Tongue (tissue), 3 donors: ENCODE measurements at places on chromosomes 5 and 9. TPM values are rescaled to one million over a fixed set of nuclear protein-coding genes. Genes with fewer than 3 reads are reported as not detected.

The PDCD1LG2 gene
- total RNA-seq, result 1.6 TPM

The HMMR gene
- 17.7 TPM for total RNA-seq

The ZDHHC21 gene
- 32.1 TPM for total RNA-seq

The PCDHB2 gene
- total RNA-seq, result 4.4 TPM

The ZBTB34 gene
- 17.6 TPM for total RNA-seq

The HTR4 gene
- total RNA-seq, result not detected

The MARCHF11 gene
- total RNA-seq, result not detected

The KCNIP1 gene
- 4.2 TPM for total RNA-seq

The SLC27A6 gene
- total RNA-seq, result 11.2 TPM

The ANGPTL2 gene
- total RNA-seq, result 78.1 TPM

The KCTD16 gene
- total RNA-seq, result 0.10 TPM

The SH3GL2 gene
- total RNA-seq, result 0.21 TPM

The SLC6A3 gene
- total RNA-seq, result 0.10 TPM

The SPATA31C1 gene
- total RNA-seq, result 0.21 TPM

The FREM1 gene
- 18.2 TPM for total RNA-seq

The PHF24 gene
- total RNA-seq, result 0.31 TPM

The PCDHA9 gene
- total RNA-seq, result 0.10 TPM

The OBP2B gene
- total RNA-seq, result not detected

The CCL27 gene
- not detected for total RNA-seq

The OMD gene
- total RNA-seq, result 18.0 TPM

The EMB gene
- total RNA-seq, result 7.9 TPM

The IL13 gene
- not detected for total RNA-seq

The GRPEL2 gene
- 19.6 TPM for total RNA-seq

The WDR70 gene
- 48.6 TPM for total RNA-seq

The DRD1 gene
- 0.21 TPM for total RNA-seq

The MCTP1 gene
- 41.4 TPM for total RNA-seq

The PCDHB11 gene
- total RNA-seq, result 5.9 TPM

The FOXD4L6 gene
- not detected for total RNA-seq

The PALM2AKAP2 gene
- 64.8 TPM for total RNA-seq

The ELAVL2 gene
- total RNA-seq, result 1.8 TPM

The C9orf72 gene
- total RNA-seq, result 27.6 TPM

The HDAC3 gene
- total RNA-seq, result 33.2 TPM

The F2RL1 gene
- 2.3 TPM for total RNA-seq

The SPATA6L gene
- 4.2 TPM for total RNA-seq

The ANKRD33B gene
- total RNA-seq, result 8.1 TPM

The CTNND2 gene
- total RNA-seq, result 2.4 TPM

The PHYHD1 gene
- 26.0 TPM for total RNA-seq

The FOXD4L3 gene
- not detected for total RNA-seq

The F2RL2 gene
- 9.8 TPM for total RNA-seq

The CAVIN4 gene
- 392 TPM for total RNA-seq

The ZNF782 gene
- total RNA-seq, result 10.1 TPM

The TMOD1 gene
- 103 TPM for total RNA-seq

The LCNL1 gene
- total RNA-seq, result 0.31 TPM

The SIT1 gene
- total RNA-seq, result not detected

The GBGT1 gene
- 5.1 TPM for total RNA-seq

The POLR3G gene
- total RNA-seq, result 1.5 TPM

The FAM78A gene
- total RNA-seq, result 16.7 TPM

The KCNV2 gene
- total RNA-seq, result not detected

The MCIDAS gene
- total RNA-seq, result not detected

The GKAP1 gene
- total RNA-seq, result 14.9 TPM

The MARCOL gene
- not detected for total RNA-seq

The LECT2 gene
- total RNA-seq, result not detected

The PCDHA3 gene
- total RNA-seq, result 0.10 TPM

The PCDH1 gene
- 24.0 TPM for total RNA-seq

The SPARC gene
- 1,607 TPM for total RNA-seq

The TMEM232 gene
- total RNA-seq, result 3.8 TPM
